ENCODE measurements at places on chromosomes 6 and 20.

GRCh38 chr6:104527311-104527710, 332.4 kb downstream of the HACE1 start:
- DNase-seq = no peak

GRCh38 chr6:138146544-138146943, 15.2 kb upstream of the ARFGEF3 start:
- DNase-seq = no peak

- DNase-seq = no peak
These were observed 56.5 kb upstream of the KCNK16 start for GRCh38 chr6:39378960-39379425.

GRCh38 chr20:45821947-45822346, 5.2 kb downstream of the TNNC2 start:
- no peak for DNase-seq

- no peak for DNase-seq
These were observed 46.3 kb downstream of the SCAND1 start for GRCh38 chr20:35908007-35908406.

GRCh38 chr6:111759836-111760785, 113.1 kb downstream of the FYN start:
- no peak for DNase-seq

Data from stimulated activated CD4-positive, alpha-beta T cell treated with anti-CD3 and anti-CD28 coated beads, Interleukin-2, amount 100 ng/mL, for 48 hours (primary cell).